Cardiac muscle cell (in vitro differentiated cells and primary cell): ENCODE measurements at places on chromosomes 11 and 22. TPM values are rescaled to one million over a fixed set of nuclear protein-coding genes. Genes with fewer than 3 reads are reported as not detected.

DNA sequence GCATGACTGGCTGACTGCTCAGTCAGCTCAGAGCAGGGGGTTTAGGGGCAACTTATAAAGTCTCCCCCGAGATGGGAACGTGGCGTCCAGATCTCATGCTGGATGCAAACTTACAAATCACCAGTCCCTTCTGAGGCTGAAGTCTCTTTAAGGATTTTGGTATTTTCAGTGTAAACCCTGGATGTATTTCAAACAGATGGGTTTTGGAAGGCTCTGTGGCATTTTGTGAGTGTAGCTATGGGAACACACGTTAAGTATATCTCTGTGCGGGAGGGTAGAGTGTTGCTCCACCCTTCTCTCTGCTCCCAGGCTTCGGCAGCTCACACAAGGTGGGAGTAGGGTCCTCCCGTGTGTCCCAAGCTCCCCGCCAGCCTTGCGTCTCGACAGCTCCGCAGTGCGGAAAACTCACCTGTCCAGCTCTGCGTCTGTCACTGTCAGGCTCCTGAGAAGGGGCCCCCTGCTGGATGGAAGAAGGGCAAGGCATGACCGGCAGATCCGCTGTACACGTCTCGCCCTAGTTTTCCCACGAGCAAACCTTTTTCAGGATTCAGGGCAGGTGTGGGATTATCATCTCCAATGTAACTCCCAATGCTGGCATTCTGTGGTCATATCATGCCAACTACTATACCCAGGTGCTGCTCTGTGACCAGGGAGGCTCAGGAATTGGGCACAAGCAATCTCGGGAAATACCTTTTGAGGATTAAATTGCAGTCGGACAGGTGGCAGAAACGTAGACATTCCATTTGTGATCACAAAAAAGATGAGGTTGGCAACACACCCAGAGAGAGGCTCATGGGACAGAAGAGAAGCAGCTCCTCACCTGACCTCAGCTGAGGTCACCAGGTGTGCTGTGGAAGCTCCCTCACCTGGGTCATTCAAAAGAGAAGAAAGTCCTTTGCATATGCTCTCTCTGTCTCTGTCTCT is 313.9 kb upstream of the B3GAT1 start:
- no peak overlapping the region for H3K27ac ChIP-seq
- H3K4me1 ChIP-seq: no peaks in the 10 kb centered on the region
- no peaks in the 10 kb centered on the region for H3K36me3 ChIP-seq

DNA sequence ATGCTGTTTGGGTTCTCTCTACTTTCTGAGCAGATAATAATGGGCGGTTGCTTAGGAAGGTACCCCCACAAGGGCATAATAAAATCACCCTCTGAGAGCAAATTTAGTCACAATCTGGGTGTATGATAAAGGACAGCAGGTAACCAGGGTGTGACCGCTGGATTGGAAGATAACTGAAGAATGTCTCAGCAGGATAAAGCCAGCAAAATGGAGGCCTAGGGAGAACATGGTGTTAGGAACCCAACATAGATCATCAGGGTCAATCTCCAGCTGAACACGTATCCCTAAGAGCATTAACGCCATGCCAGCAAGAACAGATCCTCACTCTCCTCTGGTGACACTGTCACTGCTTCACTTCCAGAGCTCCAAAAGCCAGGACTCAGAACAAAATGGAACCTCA is 64.5 kb upstream of the SCUBE2 start:
- no peaks in the 10 kb centered on the region for H3K4me1 ChIP-seq
- H3K27me3 ChIP-seq: no peaks in the 10 kb centered on the region
- H3K4me3 ChIP-seq: no peak overlapping the region
- DNase-seq: no peak

GRCh38 chr11:73578592-73579185 is 19.2 kb downstream of the FAM168A start:
- H3K4me1 ChIP-seq: no peaks in the 10 kb centered on the region

DNA sequence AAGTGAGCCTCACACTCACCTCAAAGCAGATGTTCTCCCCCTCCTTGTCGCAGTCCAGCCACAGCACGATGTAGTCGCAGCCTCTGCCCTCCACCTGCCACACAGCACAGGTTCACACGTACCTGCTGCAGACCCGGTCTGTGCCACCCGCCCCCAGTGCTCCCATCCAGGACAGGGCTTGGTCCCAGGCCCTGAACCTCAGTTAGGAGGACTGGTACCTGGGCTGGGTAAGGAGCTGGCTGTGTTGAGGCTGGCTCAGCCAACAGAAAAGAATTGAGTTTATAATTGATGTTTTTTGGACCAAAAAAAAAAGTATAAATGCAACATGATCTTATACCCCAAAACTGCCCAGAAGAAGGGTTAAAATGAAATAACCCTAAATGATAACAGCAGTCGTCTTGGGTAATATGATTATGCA is 10.7 kb downstream of the TOP3B start:
- no peak overlapping the region for H3K27ac ChIP-seq
- H3K36me3 ChIP-seq: peaks cover 37% of the 10 kb centered on the region
- H3K4me1 ChIP-seq: no peaks in the 10 kb centered on the region
- no peak overlapping the region for H3K4me3 ChIP-seq
- H3K27me3 ChIP-seq: no peaks in the 10 kb centered on the region

GRCh38 chr11:95793116-95793515 is 2.8 kb downstream of the CEP57 start:
- H3K4me1 ChIP-seq: peaks cover 14% of the 10 kb centered on the region
- no peak overlapping the region for H3K27ac ChIP-seq
- H3K36me3 ChIP-seq: no peaks in the 10 kb centered on the region
- no peak for DNase-seq
- H3K4me3 ChIP-seq: no peak overlapping the region
- H3K27me3 ChIP-seq: no peaks in the 10 kb centered on the region

- H3K27me3 ChIP-seq: no peaks in the 10 kb centered on the region
- DNase-seq: peak; percentile 89
- no peaks in the 10 kb centered on the region for H3K36me3 ChIP-seq
- H3K4me3 ChIP-seq: no peak overlapping the region
These were observed 938 bp downstream of the SHISAL1 start for GRCh38 chr22:44311855-44312170.

DNA sequence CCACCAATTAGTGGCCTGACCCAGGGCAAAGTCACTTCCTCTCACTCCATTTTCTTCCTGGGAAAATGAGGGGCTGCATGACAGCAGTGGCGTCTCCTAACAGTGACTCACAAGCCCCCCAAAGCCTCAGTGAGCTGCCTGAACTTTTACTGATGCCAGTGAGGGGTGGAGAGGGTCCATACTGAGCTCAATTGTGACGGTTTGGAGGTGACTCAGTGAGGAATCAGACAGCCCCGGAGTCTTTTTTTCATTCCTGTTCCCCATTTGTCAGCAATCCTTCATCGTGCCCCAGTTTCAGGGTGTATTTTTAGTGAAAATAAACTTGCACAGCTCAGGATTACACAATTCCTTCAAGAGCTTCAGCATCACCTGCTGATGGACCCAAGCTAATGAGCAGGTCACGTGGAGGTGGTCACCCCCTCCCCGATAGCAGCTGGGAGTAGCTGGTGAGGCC is 30.1 kb upstream of the RASD2 start:
- H3K4me1 ChIP-seq: no peaks in the 10 kb centered on the region
- peaks cover 4% of the 10 kb centered on the region for H3K27me3 ChIP-seq
- H3K36me3 ChIP-seq: no peaks in the 10 kb centered on the region
- DNase-seq: no peak

- DNase-seq: peak; percentile 69
- H3K4me3 ChIP-seq: no peak overlapping the region
- no peak overlapping the region for H3K27ac ChIP-seq
- H3K27me3 ChIP-seq: no peaks in the 10 kb centered on the region
- H3K4me1 ChIP-seq: peaks cover 23% of the 10 kb centered on the region
These were observed 53.6 kb downstream of the BCR start for GRCh38 chr22:23233752-23234408.

GRCh38 chr22:40491990-40492631 is 121.7 kb downstream of the SGSM3 start:
- H3K27me3 ChIP-seq: no peaks in the 10 kb centered on the region
- peak overlapping the region; percentile 69 for H3K27ac ChIP-seq
- peak; percentile 77 for DNase-seq
- no peak overlapping the region for H3K4me3 ChIP-seq
- no peaks in the 10 kb centered on the region for H3K36me3 ChIP-seq
- peaks cover 25% of the 10 kb centered on the region for H3K4me1 ChIP-seq

DNA sequence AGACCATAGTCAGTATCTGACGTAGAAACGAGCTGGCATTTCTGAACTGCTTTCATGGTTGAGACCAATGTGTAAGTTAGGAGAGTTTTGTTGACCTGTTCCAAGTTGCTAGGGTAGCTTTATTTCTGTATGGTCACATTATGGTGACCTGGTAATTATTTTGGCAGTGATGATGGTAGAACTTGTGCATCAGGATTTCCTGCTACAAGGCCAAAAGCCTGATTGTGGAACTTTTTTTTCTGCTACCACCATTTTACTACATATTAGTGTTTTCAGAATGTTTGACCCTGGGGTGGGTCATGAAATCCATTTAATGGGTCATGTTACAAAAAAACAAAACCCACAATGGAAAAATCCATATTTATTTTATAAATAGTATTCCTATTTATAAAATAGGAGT is 18.9 kb downstream of the FBXO7 start:
- H3K27me3 ChIP-seq: no peaks in the 10 kb centered on the region
- peaks cover 3% of the 10 kb centered on the region for H3K4me1 ChIP-seq
- no peak overlapping the region for H3K4me3 ChIP-seq
- no peak for DNase-seq
- H3K36me3 ChIP-seq: peaks cover 57% of the 10 kb centered on the region
- no peak overlapping the region for H3K27ac ChIP-seq

GRCh38 chr11:125132596-125132995 is 21.2 kb upstream of the TMEM218 start:
- peaks cover 4% of the 10 kb centered on the region for H3K4me1 ChIP-seq
- no peak for DNase-seq
- H3K27me3 ChIP-seq: no peaks in the 10 kb centered on the region
- no peak overlapping the region for H3K4me3 ChIP-seq
- H3K27ac ChIP-seq: no peak overlapping the region

DNA sequence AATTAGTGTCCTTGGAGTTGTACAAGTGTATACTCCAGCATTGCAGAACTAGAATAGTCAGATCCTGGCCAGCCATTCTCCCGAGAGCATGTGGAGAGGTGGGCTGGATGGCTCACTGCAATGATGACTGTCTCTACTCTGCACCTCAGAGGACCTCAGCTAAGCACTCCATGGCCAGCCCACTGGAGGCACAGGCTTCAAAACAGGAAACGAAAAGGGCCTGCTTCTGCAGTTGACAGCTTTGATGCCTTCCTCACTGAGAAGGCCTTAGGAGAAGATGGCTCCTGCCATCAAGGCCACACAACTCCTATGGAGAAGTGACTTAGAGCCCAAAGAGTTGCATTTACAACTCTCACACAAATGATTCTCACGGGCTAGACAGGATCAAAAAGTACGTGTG is 9.1 kb downstream of the POLD4 start:
- H3K27me3 ChIP-seq: no peaks in the 10 kb centered on the region
- no peak overlapping the region for H3K4me3 ChIP-seq
- DNase-seq: no peak

DNA sequence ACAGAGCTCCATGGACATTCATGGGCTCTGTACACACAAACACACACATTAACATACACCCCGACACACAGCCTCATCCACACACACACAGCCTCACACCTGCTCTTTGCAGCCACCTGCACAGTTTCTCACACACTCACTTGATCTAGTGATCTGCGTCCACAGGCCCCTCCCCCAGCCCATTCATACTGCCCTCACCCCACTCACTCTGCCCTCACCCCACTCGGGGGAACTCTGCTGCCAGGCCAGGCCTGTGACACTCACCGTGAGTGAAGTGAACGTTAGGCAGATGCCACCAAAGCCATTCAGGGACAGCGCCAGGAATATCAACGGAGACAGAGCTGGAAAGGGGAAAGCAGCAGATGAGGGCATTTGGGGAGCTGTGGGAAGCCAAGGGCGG is 15.0 kb downstream of the SLC43A1 start:
- no peak overlapping the region for H3K4me3 ChIP-seq
- no peak for DNase-seq
- H3K27me3 ChIP-seq: no peaks in the 10 kb centered on the region
- H3K36me3 ChIP-seq: no peaks in the 10 kb centered on the region
- peaks cover 18% of the 10 kb centered on the region for H3K4me1 ChIP-seq

- no peaks in the 10 kb centered on the region for H3K36me3 ChIP-seq
- no peak overlapping the region for H3K27ac ChIP-seq
- no peaks in the 10 kb centered on the region for H3K27me3 ChIP-seq
- DNase-seq: no peak
- H3K4me3 ChIP-seq: no peak overlapping the region
- no peaks in the 10 kb centered on the region for H3K4me1 ChIP-seq
These were observed 550.3 kb downstream of the FAM181B start for GRCh38 chr11:82183346-82183745.

DNA sequence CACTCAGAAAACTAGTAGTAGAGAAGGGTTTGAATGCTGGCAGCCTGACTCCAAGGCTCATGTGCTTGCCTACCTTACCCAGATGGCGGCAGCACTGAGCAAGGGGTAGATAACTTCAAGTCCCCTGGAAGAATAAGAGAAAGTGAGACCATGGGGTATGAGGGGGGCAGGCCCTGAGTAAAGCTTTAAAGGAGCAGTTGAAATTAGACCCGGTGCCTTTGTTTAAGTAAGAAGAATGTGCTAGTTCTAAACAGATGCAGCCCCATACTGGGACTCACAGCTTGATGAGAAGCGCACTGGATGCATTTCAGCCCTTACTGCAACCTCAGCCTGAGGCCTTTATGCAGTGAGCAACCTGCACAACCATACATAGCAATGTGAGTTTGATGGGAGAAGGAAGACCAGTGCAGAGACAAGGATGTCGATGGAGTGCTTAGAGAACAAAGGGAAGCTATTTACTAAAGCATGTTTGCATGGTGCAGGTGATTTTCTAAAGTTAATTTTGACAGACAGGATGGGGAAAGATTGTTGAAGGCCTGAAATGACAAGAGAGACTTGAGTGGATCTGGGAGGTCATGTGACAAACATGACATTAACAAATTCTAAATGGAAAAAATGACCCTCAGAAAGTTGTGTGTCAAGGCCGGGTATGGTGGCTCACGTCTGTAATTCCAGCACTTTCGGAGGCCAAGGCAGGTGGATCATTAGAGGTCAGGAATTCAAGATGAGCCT is 27.1 kb upstream of the TMA7B start:
- no peaks in the 10 kb centered on the region for H3K4me1 ChIP-seq
- peak; percentile 53 for DNase-seq
- H3K36me3 ChIP-seq: no peaks in the 10 kb centered on the region
- H3K27me3 ChIP-seq: no peaks in the 10 kb centered on the region
- no peak overlapping the region for H3K4me3 ChIP-seq
- H3K27ac ChIP-seq: no peak overlapping the region

- no peaks in the 10 kb centered on the region for H3K27me3 ChIP-seq
- H3K4me1 ChIP-seq: peaks cover 5% of the 10 kb centered on the region
- H3K36me3 ChIP-seq: no peaks in the 10 kb centered on the region
- H3K4me3 ChIP-seq: no peak overlapping the region
These were observed 4.4 kb downstream of the APOL3 start for GRCh38 chr22:36156119-36156514.

Gene NPAS4
- 1.2 TPM in 2 replicates for total RNA-seq

Gene NAALAD2
- total RNA-seq: 5.3 and 13.0 TPM in 2 replicates

Gene LTBP3
- 61.8 and 98.3 TPM in 2 replicates for total RNA-seq

Gene MRGPRX3
- not detected in 2 replicates for total RNA-seq

Gene DEFB131B
- not detected in 2 replicates for total RNA-seq

Gene C22orf31
- total RNA-seq: not detected in 2 replicates

Gene CRYBB1
- total RNA-seq: 0.11 TPM in 1 of 2 replicates, not detected in the other

Gene HBE1
- total RNA-seq: 0.32 and 0.51 TPM in 2 replicates
